A549 treated with CpdA at 1 μM for 4 hours (cell line): ENCODE measurements at places on chromosomes 5 and 9. TPM values are rescaled to one million over a fixed set of nuclear protein-coding genes. Genes with fewer than 3 reads are reported as not detected.

The PBX3 gene
- total RNA-seq, result 10.8 to 13.8 TPM (median 12.9 TPM) in 5 replicates

The HAND1 gene
- 0.14 to 0.27 TPM (median 0.20 TPM) in 5 replicates for total RNA-seq

The ZCCHC10 gene
- total RNA-seq, result 27.7 to 37.6 TPM (median 30.1 TPM) in 5 replicates

The TRAF1 gene
- 5.3 to 11.0 TPM (median 8.1 TPM) in 5 replicates for total RNA-seq

The TAS2R1 gene
- not detected in 5 replicates for total RNA-seq

The FOXD4L3 gene
- total RNA-seq, result 0.06 to 0.24 TPM (median 0.14 TPM) in 3 of 5 replicates, not detected in the others
